ENCODE measurements at places on chromosomes 12 and 14.

DNA sequence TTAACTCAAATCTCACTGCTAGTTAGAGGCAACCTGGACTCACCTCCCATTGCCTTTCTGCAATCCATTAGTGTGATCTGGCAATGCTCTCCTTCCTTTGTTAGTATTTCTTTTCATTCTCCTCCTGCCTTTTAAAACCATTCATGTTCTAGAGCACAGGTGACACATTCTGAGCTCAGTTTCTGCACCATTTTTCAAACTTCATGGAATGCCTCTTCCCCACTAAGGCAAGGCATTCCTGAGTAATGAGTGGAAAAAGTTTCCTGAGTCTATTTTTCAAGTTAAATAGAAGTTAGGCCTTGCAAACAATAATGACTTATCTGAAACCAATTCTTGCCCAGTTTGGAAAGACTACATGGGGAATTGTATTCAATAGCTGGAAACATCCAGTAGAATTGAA is 1001.8 kb downstream of the BCL11B start:
- DNase-seq, result no peak

GRCh38 chr12:39886106-39886505 is 219.8 kb downstream of the SLC2A13 start:
- DNase-seq, result no peak

GRCh38 chr12:116196226-116196625 is 81.3 kb downstream of the MED13L start:
- no peak for DNase-seq

DNA sequence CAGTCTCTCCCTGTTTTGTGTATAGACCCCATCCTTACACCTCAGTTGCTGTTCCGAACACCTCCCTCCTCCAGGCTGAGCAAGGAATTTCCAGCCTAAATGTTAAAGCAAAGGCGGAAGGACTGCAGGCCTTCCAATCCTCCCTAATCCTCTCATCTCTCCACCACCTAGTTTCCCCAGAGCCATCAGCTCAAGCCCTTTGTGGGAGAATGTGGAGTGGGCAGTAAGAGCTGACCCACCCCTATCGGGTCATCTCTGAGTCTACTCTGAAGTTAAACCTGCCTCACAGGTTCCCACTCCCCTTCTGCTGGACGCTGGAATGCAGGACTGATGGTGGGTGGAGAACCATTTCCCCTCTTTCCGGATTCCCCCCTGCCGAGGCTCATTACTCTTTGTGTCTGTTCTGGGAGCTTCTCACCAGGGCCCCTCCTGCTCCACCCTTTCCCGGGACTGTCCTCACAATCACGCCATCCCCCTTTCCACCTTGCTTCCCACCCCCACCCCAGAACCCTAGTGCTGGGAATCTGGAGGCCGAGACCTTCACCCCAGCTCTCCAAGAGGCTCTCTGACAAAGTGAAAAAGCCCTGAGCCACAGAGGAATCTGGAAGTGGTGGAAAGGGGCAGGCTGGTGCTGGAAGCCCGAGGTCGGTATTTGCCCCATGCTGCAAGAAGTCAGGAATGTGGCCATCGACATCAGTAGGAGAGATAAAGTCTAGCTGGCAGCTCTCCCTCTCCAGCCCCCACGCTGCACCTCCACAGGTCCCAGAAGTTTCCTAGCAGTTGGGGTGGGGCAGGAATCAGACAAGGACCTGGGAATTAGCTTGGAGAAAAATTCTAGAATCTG is 3.3 kb upstream of the KRT18 start:
- DNase-seq, result peak; percentile 67

- DNase-seq, result peak; percentile 52
Observed at GRCh38 chr14:74965486-74966153, 10.2 kb upstream of the PGF start.

DNA sequence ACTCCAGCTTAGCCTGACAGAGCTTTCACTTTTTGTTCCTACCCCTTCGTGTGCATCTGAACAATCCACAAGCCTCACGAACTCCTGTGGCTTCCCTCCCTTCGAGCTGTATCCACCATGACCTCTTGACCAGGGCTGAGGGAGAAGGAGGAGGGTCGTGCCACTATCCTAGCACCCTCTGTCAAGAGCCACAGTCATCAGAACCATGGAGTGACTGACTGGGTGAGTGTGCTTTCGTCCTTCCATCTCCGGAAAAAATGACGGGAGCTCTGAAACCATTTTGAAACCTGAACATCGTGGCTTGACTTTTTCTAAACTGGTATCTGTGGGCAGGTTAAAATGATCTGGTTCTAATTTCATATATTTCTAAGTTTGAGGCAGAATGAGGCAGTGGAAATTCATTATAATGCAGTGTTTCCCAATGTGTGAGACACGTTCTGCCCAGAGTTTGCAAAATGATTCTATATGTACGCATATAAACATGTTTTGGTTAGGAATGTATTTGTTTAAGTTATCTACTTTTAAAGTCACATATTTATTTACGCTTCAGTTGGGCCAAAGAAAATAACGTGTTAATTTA is 27.0 kb downstream of the IL26 start:
- no peak for DNase-seq

- DNase-seq, result no peak
Observed at GRCh38 chr12:72493407-72493806, 221.2 kb downstream of the TRHDE start.

DNA sequence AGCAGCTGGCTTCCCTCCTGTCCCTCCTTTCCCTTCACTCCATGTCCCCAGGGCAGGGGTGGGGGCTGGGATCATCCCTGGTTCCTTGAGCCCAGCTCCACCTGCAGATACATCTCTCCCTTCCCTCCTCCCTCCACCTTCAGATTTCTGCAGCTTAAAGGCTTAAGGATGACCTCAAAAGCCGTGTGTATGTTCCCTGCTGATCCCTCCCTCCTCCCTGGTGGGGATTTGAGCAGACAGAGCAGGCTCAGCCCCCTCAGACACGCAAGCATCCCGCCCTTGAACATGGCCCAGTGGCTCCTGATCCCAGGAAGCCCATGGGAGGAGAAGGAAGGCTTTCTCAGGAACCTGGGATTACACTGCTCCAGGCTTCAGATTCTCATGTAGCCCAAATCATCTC is 82.9 kb upstream of the RIN3 start:
- no peak for DNase-seq

DNA sequence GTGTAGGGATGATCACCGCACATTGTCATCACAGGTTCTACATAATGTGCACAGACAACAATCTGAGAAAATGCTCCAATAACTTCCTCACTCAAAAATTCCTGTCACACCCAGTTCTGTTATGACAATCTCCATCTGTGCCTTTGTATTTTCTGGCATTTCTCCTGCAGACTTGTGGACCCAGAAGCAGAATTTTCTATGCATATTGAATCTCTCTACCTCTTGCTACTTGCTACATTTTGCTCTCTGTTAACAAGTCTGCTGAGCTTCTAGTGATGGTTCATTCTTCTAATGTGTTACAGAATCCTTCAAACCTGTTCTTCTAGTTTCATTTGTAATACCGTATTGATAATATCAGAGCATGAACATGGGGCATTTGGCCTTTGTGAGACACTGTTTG is 127.8 kb upstream of the PTPRQ start:
- DNase-seq, result no peak

GRCh38 chr14:94936401-94936892 is 166.5 kb upstream of the GSC start:
- no peak for DNase-seq

DNA sequence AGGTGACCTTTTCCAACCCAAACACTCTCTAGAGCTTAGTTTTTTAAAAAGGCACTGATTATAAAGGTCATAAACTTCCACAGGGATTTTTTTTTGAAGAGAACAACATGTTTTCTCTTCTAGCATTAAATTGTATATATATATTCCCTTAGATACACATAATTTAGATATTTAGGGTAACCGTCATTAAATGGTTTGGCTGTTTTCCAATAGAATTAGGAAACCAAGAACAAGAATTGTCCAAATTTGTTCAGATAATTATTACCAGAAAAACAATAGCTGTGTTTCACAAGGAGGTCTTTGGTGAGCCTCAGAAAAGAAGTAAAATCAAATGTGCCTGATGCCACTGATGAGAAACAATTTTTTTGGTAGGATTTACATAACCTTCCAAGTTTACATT is 26.9 kb downstream of the LMO3 start:
- DNase-seq, result no peak

DNA sequence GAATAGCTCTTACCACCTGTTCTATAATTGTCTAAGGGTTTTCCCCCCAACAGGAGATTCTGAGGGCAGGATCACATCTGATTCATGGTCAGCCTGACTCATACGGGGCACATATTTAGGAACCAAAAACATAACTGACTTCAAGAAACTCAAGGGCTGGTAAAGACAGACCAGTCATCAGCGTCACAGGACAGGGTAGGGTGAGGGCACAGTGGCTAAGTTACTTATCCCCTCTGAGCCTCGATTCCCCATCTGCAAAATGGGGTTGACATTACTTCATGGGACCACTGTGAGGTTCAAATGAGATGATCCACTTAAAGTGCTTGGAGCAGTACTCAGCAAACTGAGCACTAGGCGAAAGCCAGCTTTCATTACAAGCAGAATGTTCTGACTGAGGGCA is 606 bp downstream of the CINP start:
- peak; percentile 39 for DNase-seq

GRCh38 chr14:69468949-69469348 is 15.6 kb upstream of the PLEKHD1 start:
- DNase-seq, result no peak

GRCh38 chr14:88426271-88426670 is 40.8 kb downstream of the SPATA7 start:
- no peak for DNase-seq
